ENCODE measurements at places on chromosomes 7 and 10.

DNA sequence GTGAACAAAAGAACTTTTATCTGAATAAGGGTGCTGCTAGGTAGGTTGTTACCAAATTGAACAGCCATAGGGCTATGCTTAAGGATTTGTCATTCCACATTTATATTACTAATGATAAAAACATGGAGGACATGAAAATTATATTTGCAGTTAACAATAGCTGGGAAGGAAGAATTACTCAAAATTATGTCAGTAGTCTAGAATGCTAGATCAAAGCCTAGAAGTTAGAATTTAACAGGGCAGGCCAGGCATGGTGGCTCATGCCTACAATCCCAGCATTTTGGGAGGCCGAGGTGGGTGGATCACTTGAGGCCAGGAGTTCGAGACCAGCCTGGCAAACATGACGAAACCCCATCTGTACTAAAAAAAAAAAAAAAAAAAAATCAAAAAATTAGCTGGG lies 9.4 kb downstream of the STK17A start:
- no peak for DNase-seq

- DNase-seq = no peak
Observed at GRCh38 chr7:28116041-28116440, 64.6 kb downstream of the JAZF1 start.

- no peak for DNase-seq
Observed at GRCh38 chr10:17659365-17659764, 15.4 kb downstream of the STAM start.

- no peak for DNase-seq
Observed at GRCh38 chr7:29866490-29866930, 60.2 kb downstream of the WIPF3 start.
